Stimulated activated CD4-positive, alpha-beta T cell treated with anti-CD3 and anti-CD28 coated beads, Interleukin-15, amount 100 ng/mL, for 1 hour (primary cell): ENCODE measurements at places on chromosomes 5 and 9.

- DNase-seq: no peak
These were observed 9.6 kb upstream of the SSBP2 start for GRCh38 chr5:81760521-81760920.

GRCh38 chr9:75728391-75728790 is 162.1 kb upstream of the PCSK5 start:
- no peak for DNase-seq

DNA sequence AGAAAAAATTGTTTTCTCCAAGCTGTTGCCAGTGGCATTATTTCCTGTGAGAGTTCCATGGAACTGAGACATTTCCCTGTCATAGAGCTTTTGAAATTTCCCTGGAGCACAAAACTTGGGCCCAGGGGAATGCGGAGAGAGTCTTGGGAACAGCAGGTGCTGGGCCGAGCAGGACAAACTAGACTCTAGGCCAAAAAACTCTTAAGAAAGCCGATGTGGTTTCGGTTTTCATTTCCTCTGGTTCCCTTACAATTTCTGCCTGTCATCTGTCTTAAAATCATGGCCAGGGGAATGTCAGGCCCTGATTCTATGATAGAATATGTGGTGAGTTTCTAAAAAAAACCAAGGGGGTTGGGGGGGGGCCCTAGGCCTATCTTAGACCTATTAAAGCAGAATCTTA is 4.6 kb downstream of the SLC35A4 start:
- no peak for DNase-seq

DNA sequence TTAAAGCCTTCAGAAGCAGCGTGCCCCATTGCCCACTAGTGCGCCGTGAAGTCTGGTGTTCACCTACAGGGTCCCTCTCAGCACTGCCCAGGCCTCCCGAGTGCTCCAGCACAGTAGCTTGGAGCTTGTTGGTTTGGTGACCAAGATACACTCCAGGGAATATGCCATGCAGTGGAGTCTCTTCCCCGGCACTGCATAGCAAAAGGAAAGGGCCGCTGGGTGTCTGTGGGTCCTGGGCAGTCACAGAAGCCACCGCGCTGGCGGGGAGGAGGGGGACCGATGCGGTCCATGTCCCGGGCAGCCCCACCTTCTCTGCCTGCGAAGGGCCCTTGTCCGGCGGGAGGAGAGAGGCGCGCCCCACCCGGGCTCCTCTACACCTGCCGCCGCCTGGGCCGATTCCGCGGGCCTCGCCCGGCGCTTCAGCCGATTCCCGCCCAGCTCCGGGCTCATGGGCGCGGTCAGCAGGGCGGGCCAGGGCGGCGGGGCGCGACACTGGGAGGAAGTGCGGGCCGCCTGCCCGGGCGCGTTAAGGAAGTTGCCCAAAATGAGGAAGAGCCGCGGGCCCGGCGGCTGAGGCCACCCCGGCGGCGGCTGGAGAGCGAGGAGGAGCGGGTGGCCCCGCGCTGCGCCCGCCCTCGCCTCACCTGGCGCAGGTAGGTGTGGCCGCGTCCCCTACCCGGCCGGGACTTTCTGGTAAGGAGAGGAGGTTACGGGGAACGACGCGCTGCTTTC is at the start of gene SYK:
Gene SYK, plus strand, starts transcription at position 579 of the 732 bp plus-strand sequence. CDS start 42,080 bp downstream, outside the sequence.
- DNase-seq: no peak

DNA sequence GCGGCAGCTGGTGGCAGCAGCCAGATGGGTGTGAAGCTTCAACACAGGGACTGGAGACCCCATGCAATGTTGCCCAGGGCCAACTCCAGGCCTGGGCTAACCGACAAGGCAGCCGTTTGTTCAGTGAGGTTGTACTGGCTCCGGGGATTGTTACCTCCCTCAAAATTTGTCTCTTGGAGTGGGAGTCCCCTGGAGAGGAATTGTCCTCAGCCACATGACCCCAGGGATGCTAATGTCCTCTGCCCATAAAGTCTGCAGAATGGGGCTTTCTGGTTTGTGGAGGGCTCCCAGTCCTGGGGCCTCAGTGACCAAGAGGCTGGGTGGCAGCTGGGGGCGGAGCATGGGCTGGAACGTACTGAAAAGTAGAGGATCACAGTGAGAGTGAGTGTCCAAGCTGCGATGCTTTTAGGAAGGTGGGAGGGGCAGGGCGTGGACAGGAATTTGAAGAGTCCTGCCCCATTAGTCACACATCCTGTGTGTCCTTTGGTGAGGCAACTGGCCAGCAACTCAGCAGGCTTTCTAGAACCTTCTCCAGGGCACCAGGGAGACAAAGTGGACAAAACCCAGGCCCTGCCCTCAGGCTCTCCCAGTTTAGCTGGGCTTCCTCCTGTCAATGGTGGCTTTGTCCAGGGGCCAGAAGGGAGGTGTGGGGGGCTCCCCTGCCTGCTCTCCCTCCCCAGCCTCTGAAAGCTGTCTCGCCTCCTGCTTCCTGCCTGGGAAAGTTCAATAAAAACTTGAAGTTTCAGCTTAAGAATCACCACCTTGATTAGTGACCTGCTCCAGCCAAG is 114.0 kb downstream of the NSG2 start:
- DNase-seq: no peak
